Stimulated activated CD8-positive, alpha-beta memory T cell treated with anti-CD3 and anti-CD28 coated beads, Interleukin-2, amount 100 ng/mL, for 48 hours (primary cell): ENCODE measurements at places on chromosomes 3 and 15.
A peak's percentile ranks its signal among the peaks of the same experiment; 100 is the strongest.

GRCh38 chr15:73660455-73660854 lies 23.7 kb upstream of the CD276 start:
- DNase-seq: no peak

DNA sequence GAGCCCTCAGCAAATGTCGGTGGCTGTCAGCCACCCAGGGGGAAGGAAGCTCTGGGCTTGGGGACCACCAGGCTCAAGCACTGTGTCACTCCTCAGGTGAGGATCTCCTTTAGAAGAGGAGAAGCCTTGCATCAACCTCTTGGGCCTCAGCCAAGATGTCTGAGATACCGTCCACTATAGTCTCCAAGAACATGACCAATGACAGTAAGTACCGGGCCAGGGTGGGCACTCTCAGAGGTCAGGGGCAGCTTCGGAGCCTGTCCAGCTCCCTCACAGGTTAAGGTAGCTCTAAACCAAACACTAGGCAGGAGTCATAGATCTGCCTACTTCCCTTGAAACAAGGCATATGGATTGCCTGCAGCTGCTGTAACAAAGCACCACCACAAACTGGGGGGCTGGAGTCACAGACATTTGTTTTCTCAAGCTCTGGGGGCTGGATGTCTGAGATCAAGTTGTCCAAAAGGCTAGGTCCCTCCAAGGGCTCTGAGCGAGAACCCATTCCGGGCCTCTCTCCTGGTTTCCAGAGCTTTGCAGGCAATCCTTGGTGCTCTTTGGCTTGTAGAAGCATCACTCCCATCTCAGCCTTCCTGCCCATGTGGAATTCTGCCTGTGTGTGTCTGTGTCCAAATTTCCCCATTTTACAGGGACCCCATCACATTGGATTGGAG lies 1.3 kb downstream of the CFAP100 start:
- no peak for DNase-seq

DNA sequence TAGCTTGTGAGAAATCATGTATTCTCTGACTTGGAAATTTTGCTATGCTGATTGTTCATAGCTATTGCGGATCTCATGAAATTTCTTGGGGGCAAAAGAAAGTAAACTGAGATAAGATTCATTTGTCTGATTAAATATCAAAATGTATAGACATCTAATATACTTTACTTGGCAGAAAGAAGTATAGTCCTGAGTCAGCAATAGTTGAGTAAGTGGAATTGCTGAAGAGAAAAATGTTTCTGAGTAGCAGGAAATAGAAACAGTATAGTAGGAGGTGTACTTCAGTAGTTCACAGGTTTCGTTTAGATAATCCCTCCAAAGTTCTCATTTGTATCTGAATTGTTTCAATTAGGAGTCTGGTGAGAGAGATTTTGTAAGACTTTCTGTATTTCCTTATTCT lies 705.9 kb downstream of the MCTP2 start:
- no peak for DNase-seq

DNA sequence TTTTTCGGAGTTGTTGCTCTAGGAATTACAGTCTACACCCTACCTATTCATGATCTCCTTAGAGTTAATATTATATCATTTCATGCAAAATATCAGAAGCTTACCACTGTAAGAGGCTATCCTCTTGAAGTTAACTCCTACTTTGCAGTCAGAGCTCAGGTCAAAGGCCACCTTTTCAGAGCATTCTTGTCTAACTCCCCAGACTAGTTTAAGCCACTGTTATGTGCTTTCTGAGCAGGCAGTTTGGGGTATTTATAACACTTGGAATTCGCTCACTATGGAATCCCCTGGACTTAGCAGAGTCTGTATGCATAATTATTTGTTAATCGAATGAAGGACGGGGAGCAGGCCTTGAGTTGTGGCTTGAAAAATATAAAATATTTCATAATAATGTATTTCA lies 21.7 kb downstream of the MED12L start:
- no peak for DNase-seq

DNA sequence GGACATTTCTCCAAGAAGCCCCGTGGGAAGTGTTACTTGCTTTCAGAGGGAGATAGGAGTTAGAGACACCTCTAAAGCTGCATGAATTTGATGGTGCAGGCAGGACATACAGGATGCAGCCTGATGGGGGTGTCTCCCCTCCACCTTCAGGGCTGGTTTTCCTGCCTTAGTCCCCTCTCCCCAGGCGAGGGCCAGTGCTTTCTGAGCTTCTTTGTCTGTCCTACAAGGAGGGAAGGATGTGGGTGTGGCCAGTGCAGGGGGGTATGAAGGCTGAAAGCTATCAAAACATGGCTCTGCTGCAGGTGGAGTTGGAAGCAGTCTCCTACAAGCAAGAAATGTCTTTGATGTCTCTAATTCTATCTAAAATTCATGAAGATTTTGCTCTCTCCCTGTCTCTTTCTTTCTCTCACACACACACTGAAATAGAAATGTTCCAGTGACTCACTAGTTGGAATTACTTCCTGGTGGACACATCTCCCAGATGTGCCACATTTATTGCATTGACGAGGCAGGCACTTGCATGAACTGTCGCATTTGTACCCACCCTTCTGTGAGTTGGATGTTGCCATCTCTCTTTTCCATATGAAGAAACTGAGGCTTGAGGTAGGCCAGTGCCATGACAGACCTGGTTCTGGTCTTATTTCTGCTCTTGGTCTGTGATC lies 13.9 kb upstream of the PODXL2 start:
- DNase-seq: no peak

DNA sequence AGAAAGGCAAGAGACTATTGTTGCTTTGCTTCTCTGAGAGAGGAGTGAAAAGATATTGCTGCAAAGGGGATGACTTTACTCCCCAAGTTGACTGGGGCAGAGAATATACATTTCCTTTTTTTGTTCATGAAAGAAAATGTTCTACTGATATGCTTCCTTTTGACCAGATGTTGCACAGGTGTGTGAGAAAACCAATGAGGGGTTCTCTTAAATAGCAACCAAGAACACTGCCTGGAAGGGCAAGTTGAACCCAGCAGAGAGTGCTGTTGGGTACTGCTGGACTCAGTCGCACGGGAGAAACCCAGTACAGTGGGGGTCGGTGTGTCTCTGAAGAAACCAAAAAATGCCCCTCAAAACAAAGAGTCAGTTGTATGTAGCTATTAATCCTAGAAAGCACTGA lies 101.2 kb downstream of the CHST2 start:
- DNase-seq: no peak

DNA sequence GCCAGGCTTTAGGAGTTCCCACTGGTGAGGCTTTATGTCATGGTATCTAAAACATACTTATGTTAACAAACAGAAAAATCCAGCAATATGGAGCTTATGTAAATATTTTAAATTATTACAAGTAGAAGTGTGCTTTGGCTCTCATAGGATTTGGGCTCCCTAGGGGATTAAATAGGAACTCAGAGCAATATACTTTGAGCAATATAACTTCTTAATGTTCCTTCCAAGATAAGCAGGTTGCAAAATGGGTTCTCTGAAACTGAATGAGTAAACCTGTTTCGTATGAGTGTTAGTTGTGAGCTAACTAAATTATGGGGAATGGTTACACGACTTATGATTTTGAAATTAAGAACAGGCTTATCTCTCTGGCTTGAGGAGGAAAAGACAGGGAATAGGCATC lies 366.1 kb upstream of the ZNF385D start:
- no peak for DNase-seq

- peak; percentile 14 for DNase-seq
Observed at GRCh38 chr3:183254487-183255347, 1.7 kb downstream of the B3GNT5 start.

DNA sequence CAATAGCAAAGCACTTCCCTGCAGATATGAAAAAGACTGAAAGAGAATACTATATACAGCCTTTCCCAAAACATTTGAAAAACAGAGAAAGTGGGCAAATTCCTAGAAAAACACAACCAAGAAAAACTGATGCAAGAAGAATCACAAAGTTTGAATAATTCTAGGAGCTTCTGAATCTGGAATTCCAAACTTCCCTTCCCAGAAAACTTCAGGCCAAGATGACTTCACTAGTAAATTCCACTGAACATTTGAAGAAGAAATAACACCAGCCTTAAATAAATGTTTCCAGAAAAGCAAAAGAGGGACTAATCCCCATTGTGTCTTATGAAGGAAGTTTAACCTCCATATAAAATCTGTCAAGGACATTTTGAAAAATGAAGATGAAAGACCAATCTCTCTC lies 15.8 kb upstream of the NSMCE3 start:
- no peak for DNase-seq

DNA sequence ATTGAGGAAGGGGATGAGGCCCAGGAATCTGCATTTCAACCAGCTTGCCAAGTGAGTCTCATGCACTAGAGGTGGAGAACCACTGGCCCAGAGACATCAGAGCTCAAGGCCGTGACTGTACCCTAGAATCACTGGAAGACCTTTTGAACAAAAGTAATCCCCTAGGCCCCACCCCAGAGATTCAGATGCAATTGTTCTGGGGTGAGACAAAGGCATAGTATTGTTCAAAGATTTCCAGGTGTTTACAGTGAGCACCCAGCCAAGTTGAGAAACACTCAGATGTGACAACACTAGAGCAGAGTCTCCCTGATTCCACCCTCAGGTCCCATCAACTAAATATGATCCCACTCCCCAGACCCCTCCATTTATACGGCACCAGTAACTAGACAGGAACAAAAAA lies 290.3 kb upstream of the TLE3 start:
- DNase-seq: no peak

DNA sequence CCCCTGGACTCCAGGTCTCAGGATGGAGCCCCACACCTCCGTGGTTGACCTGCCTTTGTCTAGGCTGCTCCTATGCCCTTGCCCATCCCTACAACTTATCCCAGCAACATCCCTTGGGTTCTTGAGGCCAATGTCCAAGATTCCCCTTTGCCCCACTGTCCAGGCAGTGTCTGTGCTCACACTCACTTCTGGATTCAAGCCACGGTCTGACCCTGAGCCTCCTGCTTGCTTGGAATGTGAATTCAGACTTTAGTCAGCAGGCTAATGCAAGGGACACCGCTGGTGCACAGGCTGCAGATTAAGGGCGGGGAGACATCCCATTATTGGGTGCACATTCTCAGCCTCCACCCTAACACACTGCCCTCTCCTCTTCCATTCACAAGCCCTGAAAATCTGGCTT lies 154.1 kb downstream of the WNT5A start:
- no peak for DNase-seq

DNA sequence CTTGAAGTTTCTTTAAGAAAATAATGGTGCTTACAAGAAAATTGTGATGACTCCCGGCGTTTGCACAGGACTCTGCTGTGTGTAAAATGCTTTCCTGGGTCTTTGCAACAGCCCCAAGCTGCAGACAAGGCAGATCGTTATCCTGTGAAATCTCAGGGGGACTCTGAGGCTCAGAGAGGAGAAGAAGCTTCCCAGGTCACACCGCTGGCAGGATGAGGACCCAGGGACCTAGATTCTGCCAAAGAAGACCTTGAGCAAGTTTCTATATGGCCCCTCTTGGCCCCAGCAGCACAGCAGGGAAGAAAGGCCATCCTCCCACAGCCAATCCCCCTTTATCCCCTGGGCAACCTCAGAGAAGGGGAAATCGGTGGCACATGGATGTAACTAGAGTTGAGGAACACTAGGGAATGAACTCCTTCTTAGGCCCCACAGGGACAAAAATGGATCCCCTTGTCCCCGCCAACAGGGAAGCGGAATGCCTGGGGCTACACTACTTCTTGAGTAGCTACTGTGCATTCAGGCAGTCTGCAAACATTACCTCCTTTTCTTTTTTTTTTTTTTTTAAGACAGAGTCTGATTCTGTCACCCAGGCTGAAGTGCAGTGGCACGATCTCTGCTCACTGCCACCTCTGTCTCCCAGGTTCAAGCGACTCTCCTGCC lies 72.8 kb downstream of the CPN2 start:
- DNase-seq: no peak
